SHP77 treated with DMSO at 0.1 percent for 48 hours (cell line): ENCODE measurements at places on chromosomes 2 and 18.

GRCh38 chr2:216366777-216367471, 5.4 kb downstream of the MARCHF4 start:
- no peak for DNase-seq

GRCh38 chr2:41940745-41941063, 107.1 kb upstream of the PKDCC start:
- DNase-seq = no peak

- no peak for DNase-seq
Observed at GRCh38 chr2:132678483-132678882, 8.5 kb upstream of the LYPD1 start.

DNA sequence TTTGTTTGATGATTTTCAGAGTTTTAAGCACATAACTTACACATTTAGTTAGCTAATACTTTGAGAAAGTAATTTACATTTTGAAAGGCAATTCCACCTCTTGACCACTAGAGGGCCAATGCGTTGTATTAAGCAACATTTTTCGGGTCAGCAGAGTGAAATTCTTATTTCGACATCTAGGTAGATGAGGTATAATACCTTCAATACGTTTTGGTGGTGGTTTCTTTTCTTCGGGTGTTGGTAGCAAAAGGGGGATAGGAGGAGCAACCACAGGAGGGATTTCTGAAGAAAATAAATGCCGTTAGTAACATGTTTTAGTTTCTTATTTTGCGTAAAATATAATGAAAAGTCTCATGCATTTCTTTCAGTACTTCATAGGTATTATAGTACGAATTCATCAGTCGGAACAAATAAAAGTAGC, 106.3 kb downstream of the TTN start:
- DNase-seq = peak; percentile 3

GRCh38 chr2:177549171-177549570, 156.6 kb downstream of the AGPS start:
- no peak for DNase-seq

DNA sequence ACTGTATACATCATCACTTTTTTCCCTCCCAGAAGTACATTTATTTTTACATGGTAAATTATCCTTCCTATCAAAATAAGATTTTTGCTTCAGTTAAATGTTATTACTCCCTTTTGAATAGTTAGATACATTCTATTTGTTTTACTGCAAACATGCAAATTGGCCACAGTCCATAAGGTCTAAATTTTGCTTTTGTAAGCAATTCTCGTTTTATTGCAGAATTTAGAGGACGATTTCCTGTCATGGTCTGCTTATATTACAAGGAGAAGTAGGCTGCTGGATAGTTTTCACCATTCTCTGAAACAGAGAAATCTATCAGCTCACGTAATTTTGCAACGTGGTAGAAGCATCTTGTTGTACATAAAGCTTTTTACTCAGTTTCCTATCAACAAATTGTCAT, 1632.5 kb downstream of the LRP1B start:
- DNase-seq = no peak

DNA sequence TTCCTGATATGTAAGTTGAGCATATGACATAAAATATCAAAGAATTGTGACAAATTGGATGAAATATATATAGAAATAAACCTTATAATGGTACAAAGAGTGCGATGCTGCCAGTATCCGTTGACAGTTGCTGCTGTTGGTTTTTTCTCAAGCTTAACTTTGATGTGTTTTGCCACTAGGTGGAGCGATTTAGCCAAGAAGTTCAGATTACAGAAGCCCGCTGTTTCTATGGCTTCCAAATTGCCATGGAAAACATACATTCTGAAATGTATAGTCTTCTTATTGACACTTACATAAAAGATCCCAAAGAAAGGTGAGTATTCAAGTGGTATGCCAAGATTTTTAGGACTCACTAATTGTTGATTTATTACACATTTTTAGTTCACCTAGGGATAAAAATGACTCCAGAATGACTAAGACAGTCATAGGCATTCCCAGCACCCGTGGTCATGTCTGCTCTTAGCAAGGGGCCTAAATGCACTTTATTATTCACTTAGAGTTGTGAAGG, 2.1 kb downstream of the RRM2 start:
- peak; percentile 34 for DNase-seq

- DNase-seq = no peak
Observed at GRCh38 chr2:157160111-157160510, 97.4 kb upstream of the GALNT5 start.

DNA sequence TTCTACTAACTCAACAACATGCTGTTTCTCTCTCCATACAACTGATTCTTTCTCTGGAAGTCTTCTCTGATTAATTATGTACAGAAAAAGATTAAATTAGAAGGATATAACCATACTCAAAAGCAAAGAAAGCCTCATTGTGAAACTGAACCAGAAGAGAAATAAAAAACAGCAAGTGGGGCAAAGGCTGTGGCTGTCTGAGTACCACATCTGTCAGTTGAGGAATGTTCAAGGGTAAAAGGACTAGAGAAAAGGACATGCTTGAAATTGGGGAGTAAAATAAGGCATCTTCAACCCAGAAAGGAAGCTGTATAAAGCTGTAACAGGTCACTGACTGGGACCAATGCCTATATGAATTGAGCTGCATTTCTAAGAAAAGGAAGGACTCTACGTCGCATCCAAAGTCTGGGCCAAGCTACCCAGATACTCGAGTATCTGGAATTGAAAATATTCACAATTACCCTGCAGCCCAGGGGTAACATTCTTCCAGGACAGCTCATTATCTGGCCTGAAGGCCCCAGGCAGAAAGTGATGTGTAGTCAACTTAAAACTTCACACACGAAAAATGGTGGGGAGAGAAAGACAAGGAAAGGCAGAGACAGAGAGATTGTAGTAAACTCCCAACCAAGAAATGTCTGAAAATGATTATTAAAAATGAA, 356.0 kb upstream of the GALNT5 start:
- no peak for DNase-seq

DNA sequence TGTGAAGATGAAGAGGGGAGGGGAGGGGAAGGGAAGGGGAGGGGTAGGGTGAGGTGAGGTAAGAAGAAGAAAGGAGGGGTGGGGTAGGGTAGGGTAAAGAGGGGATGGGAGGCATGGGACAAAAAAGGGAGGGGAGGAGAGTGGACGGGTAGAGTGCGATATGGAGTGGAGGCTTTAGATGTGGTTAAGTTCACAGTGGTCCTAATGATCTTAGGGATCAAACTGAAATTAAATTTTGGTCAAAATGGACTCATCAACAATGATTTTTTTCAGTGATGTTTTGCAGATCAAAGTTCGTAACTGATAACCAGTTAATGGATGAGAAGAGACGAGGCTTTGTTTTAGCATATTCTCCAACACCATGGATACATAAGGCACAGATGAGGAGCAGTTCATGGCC, 513.9 kb upstream of the ACVR2A start:
- no peak for DNase-seq

GRCh38 chr2:105102963-105103421, 65.1 kb downstream of the MRPS9 start:
- no peak for DNase-seq
